Activated CD4-positive, alpha-beta T cell treated with anti-CD3 and anti-CD28 coated beads, Interleukin-2, amount 50 U/mL, for 4 hours (primary cell): ENCODE measurements at places on chromosomes 6 and 20.

- no peak for DNase-seq
Measured at GRCh38 chr6:4907602-4908001, 96.2 kb downstream of the RPP40 start.

DNA sequence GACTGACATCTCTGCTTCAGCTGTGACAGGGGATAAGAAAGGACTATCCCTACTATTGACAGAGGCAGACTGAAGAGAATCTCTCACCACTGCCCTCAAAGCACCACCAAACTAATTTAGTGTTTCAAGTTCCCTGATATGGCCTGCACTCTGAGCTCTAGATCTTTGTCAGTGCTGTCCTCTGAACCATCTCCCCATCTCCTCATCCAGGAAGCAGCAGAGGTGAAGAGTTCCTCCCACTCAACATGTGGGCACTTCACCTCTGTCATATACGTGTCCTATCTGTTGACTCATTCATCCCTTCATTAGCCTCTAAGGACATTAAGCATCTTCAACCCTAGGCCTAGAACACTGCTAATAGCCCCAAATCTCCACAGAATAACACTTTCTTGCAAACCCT lies 14.1 kb downstream of the FAM210B start:
- no peak for DNase-seq

- no peak for DNase-seq
Measured at GRCh38 chr6:108851756-108852155, 3.5 kb downstream of the ARMC2 start.

GRCh38 chr6:44826025-44826676 lies 438.6 kb downstream of the CDC5L start:
- DNase-seq: no peak

GRCh38 chr20:36368869-36369268 lies 62.7 kb downstream of the DLGAP4 start:
- DNase-seq: no peak

DNA sequence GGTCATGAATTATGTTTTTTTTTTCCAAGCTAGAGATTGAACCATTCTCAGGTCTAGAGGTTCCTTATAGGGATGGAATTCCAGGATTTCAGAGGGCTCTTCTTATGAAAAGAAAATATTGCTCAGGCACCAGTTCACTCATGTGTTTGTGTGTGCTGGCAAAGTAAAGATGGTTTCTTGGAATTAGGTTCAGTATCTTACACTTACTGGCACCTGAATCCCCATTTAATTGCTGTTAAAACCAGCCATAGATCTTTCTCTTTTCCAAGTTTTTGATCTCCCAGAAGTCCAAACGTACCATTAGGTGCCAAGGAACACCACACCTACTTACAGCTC lies 508.4 kb downstream of the CDH26 start:
- no peak for DNase-seq
